ENCODE measurements at places on chromosomes 1 and 21.

- peak; percentile 86 for DNase-seq
Observed at GRCh38 chr1:218459878-218460711, 115.0 kb downstream of the TGFB2 start.

DNA sequence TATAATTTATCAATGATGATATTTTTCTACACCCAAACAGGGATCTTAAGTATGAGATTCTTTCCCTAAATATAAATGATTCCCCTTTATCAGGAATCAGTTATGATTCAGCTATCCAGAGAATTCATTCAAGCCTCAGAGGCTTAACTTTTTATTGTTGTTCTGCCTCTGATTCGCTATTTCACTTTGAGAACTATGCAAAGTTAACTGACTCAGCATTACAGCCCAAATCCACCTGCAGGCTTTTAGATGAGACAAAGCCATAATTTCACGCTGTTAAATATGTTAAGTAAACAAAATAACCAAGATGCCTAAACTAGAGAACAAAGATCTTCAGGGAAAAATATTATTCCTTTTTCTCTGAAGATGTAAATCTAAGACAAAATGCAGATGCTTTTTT, 8.5 kb downstream of the SCYL3 start:
- no peak for DNase-seq

DNA sequence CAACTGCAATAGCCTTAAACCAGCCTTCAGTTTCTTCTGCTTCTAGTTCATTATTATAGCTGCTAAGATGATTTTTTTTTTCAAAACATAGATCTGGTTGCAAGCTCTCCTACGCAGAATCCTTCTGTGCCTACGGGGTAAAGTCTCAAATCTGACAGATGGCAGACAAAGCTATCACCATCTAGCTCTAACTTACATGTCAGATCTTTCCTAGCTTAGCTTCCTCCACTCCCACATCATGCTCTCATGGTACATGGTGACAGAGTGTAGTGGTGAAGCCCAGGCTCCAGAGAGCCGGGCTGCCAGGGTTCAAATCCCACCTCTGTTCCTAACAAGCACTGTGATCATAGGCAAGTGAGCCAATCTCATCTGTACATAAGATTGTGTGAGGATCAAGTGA, 24.2 kb upstream of the GUCA2B start:
- DNase-seq: no peak

GRCh38 chr1:67190410-67190809, 24.2 kb downstream of the IL23R start:
- DNase-seq: no peak

DNA sequence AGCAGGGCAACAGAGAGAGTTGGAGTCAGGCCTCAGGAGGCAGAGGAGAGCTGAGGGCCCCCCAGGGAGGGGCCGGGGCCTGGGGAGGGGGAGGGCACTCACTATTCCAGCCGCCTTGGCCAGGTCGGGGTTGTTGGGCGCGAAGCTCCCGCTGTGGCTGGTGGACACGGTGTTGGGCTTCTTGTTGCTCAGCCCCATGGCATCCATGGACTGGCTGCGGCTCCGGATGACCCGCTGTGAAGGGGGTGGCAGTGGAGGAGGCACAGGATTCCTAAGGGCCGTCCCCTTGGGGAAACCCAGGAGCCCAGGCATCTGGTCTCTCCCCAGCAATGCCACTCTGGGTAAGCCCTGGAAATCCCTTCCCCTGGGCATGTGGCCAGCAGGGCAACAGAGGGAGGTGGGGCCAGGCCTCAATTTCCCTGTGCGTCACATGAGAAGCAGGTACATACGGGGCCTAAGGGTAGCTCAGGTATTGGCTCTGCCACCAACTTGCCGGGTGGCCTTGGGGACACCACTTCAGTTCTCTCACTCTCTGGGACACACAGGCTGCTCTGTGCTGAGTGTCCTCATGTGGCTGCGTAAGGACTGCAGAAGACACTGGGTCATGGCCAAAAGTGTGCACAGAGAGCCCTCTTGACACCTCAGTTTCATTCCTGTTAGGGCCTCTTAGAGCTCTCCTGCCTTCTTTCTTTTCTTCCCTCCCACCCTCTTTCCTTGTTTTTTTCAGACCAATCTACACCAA, 63.0 kb downstream of the RAP1GAP start:
- DNase-seq: peak; percentile 33

DNA sequence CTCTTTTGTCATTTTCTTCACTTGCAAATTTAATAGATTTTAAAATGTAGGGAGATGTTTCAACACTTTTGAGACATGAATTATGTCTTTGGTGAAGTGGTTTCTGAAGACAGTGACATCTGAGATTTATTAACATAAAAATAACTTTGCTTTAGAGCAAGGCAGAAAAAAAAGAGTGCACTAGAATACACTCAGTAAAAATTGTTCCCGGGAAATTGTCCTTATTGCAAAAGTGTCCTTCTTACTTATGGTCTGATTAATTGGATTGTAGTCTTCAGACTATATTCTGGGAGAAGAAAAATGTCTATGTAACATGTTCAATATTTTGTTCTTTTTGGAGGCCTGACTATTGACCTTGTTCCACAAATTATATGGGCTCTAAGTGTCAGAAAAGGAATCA, 468.5 kb downstream of the NCAM2 start:
- DNase-seq: no peak

DNA sequence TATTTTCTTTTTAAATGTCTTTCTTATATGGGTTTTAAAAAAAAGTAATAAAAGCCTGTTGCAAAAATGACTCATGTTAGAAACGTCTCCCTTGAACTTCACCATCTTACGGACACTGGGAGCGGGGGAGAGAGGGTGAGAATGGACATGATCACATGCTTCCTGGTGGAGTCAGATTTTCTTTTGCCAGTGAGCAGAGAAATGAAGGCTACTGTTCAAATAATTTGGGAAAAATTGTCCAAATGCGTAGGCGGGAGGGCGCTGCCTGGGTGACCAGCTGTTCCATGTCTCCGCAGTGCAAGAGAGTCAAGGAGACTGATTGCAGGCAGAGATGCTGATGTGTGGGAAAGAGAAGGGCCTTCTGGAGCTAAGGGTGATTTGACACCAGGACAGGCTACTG, 23.1 kb downstream of the EIF2D start:
- peak; percentile 78 for DNase-seq

DNA sequence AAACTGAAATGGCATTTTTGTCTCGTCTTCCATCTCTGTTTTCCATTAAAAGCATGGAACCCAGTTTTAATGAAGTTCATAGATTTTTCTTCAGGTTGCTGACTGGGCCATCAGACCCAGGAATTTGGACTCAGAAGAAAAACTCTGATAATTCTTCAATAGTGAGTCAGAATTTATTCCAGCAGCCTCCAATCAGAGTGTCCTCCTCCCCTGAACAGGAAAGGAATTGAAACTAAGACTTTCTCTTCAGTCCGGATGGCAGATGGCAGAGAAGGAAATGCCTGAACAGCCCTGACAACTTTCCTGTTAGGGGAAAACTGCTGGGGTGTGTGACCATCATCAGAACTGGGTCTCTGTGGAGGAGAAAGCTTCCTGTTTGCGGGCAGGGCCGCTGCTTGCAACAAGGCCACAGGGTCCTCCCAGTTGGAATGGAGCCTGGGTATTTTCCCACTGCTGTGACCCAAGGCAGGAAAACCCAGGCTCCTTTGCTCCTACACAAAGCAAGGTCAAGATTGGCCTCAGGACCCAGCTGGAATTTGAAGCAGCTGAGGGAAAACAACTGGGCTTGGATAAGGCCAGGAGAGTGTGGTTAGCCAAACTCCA, 20.7 kb downstream of the CD34 start:
- DNase-seq: peak; percentile 88

DNA sequence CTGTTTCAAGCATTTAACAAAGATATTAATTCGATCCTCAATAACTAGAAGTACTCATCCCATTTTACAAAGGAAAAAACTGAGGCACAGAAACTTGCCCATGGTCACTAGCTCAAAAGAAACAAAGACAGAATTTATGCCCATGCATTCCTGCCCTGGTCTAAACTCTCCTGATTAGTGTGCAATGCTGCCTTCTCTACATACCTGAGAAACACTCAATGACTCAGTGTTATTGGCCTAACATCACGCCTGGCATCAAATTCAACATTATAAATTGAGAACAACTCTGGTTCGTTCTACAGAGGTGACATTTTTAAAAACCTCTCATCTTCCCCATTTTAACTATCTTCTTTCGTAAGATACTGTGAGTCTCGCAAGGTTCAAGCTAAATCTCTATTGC, 5.2 kb downstream of the APP start:
- peak; percentile 72 for DNase-seq

- no peak for DNase-seq
Observed at GRCh38 chr1:100397681-100398080, 45.4 kb downstream of the CDC14A start.

DNA sequence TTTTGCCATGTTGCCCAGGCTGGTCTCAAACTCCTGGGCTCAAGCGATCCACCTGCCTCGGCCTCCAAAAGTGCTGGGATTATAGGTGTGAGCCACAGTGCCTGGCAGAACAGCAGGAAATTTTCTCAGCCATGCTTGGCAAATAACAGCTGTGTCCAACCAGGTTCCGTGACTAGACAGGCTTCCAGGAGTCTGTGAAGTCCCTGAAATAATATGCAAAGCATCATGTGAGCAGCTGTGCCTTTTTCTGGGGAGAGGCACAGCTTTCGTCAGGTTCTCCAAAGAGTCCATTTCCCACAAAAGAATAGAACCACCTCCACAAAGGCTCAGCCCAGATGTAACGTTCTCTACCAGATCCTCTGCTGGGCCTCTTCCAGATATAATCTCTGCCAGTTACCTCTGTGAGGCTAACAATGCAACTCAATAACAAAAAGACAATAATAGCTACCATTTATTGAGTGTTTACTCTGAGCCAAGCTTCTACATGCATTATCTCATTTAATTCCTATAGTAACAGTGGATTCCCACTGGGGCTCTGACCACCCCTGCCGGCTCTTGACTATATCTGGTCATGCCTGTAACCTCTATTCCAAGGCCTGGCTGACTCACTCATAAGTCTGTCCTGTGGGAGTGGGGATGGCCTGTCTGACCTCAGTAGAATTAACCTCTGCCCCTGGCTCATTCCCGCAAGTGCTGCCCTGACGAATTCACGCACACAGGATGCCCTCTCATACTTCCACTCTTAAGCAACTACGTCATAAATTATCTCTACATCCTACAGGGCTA, 4.0 kb upstream of the NKAIN1 start:
- peak; percentile 10 for DNase-seq

DNA sequence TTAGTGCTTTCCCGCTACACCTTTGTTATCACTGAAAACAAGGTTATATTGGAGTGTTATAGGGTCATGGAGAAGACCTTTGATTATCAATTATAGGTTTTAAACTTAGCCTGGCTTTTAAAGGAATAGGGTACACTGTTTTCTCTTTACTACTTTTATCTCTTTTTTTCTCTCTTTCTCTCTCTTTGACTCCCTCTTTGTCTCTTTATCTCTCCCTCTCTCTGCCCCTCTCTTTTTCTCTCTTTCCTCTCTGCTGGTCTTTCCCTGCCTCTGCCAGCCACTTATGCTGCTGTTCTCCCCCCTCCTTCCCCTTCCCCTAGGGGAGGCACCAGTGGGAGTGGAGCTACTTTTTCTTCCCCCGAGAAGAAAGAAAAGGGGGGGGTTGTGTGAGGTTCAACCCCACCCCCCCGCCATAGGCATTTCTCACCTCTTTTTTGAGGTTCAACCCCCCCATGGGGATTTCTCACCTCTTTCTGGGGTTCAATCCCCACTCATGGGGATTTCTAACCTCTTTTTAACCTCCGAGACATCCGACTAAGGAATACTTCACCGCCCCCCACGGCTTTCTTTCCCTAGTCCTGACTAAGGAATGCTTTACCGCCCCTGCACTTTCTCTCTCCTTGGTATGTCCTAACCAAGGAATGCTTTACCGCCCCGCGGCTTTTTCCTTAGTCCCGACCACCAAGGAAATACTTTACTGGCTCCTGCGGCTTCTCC, 17.2 kb upstream of the ZBTB8B start:
- peak; percentile 64 for DNase-seq

DNA sequence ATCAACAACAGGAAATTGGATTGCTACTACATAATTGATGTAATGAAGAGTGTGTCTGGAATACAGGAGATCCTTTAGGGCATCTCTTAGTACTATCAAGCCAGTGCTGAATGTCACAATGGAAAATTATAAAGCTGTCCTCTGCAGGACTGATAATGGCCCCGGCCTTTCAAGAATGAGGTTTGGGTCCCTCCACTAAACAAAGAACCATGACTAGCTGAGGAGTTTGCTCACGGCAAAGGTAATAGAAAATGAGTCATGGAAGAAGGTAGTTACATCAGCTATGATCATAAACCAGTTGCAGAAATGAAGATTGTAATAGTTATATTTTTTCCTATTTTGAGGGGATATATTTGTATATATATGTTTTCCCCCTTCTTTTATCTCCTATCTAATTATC, 145.8 kb downstream of the KCNJ6 start:
- no peak for DNase-seq

DNA sequence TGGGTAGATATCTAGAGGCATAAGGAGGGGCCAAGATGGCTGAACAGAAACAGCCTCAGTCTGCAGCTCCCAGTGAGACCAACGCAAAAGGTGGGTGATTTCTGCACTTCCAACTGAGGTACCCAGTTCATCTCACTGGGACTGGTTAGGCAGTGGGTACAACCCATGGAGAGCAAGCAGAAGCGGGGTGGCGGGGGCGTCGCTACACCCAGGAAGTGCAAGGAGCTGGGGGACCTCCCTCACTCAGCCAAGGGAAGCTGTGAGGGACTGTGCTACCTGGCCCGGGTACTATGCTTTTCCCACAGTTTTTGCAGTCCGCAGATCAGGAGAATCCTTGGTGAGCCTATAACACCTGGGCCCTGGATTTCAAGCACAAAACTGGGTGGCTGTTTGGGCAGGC, 26.0 kb downstream of the KIFAP3 start:
- no peak for DNase-seq

DNA sequence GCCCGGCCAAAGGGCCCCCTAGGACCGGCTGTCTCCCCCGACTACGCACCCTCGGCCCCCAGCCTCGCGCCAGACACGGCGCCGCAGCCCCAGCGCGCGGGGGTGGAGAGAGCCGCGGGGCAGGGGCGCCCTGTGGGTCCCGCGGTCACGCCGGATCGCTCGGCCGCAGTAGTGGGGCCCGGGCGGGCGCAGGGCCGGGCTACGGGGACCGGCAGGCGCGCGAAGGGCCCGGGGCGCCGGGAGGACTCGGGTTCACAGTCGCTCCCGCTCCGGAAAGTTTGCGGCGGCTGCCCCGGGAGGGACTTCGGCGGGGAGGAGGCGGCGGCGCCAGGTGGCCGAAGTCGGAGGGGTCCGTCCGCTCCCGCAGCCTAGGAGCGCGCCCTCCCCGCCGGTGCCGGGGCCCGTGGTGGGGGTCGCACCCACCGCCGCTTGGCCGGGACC, 7.1 kb upstream of the ZNF669 start:
- DNase-seq: peak; percentile 24

DNA sequence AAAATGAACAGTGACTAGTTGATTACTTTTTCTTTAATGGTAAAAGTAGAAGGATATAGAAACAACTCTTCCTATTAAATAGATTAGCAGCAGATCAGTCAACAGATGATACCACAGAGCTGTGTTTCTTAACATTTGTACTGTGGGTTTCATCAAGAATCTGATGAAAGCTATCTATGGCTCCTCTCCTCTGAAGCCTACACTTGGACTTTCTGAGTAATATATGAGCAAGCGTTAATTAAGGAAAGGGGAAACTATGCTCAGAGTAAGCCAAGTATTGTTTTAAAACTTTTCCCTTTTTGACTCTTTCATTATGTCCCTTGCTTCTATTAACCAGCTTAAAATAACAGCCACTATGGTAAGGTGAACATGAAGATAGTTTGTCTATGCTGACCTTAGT, 10.8 kb downstream of the ARID4B start:
- no peak for DNase-seq

- peak; percentile 53 for DNase-seq
Observed at GRCh38 chr1:110060034-110060661, 10.3 kb downstream of the ALX3 start.
